ENCODE measurements at places on chromosomes 6 and 20.

DNA sequence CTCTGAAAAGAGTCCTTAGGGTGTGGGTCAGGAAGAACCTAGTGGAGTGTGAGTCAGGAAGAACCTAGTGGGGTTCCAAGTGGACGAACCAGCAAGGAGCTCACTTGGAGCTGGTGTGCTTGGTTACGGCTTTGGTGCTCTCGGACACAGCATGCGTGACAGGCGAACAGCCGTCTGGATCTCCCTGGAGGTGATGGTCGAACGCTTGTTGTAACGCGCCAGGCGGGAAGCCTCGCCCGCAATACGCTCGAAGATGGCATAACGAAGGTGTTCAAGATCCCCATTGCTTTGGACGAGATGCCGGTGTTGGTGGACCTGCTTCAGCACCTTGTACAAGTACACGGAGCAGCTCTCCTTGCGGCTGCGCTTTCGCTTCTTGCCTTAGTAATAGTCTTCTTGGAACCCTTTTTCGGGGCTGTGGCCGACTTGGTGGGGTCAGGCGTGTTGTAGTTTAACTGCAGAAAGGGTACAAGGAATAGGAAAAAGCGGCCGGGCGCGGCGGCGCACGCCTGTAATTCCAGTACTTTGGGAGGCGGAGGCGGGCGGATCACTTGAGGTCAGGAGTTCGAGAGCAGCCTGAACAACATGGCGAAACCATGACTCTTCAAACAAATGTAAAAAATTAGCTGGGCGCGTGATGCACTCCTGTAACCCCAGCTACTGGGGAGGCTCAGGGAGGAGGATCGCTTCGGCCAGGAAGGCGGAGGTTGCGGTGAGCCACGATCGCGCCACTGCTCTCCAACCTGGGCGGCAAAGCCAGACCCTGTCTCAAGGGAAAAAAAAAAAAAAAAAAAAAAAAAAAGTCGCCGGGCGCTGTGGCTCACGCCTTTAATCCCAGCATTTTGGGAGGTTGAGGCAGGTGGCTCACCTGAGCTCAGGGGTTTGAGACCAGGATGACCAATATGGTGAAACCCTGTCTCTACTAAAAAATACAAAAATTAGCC lies 48.0 kb downstream of the OR2B2 start:
- DNase-seq: no peak
- H3K36me3 ChIP-seq: peaks cover 2% of the 10 kb centered on the region
- H3K4me1 ChIP-seq: peaks cover 28% of the 10 kb centered on the region
- H3K27me3 ChIP-seq: peaks cover 5% of the 10 kb centered on the region

- DNase-seq: no peak
- H3K27me3 ChIP-seq: peaks cover 86% of the 10 kb centered on the region
- peaks cover 15% of the 10 kb centered on the region for H3K36me3 ChIP-seq
- H3K27ac ChIP-seq: no peak overlapping the region
- peaks cover 53% of the 10 kb centered on the region for H3K4me1 ChIP-seq
- H3K4me3 ChIP-seq: peak overlapping the region; percentile 80
Observed at GRCh38 chr6:5998711-5999687, 7.7 kb downstream of the NRN1 start.

- H3K36me3 ChIP-seq: peaks cover 5% of the 10 kb centered on the region
- no peak overlapping the region for H3K4me3 ChIP-seq
- no peak for DNase-seq
- peaks cover 54% of the 10 kb centered on the region for H3K4me1 ChIP-seq
- H3K27ac ChIP-seq: peak overlapping the region; percentile 63
Observed at GRCh38 chr6:15399641-15400470, 154.0 kb downstream of the JARID2 start.

DNA sequence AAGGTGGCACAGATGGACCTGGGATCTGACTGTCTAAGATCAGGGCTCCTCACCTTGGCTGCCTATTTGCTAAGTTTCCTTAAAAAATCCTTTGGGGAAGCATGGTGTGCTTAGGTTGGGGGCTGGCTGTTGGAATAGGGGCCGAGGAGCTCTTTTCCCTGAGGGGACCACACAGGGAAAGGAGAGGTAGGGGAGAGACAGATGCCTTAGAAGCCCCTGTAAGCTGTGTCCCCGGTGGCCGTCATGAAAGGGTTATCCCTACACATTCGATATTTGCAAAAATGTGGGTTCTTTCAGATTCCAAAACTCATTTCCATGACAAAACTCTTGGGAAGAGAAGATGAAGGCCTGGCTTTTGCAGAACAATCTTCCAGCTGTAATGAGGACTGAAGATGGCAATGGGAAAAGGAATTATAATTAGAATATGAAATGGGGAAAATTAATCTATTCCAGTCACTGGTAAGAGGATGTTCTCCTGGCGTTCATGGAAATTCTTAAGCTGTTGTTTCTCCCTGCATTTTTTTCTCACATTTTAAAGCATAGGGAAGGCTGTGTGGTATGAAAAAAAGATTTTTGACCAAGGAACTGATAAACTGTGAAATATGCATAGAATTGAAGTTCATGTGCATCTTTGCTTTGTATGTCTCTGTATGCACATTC lies 53.8 kb downstream of the TOX2 start:
- no peak overlapping the region for H3K27ac ChIP-seq
- DNase-seq: no peak
- H3K4me1 ChIP-seq: peaks cover 22% of the 10 kb centered on the region
- no peaks in the 10 kb centered on the region for H3K36me3 ChIP-seq

GRCh38 chr6:52579006-52579660 lies 2.3 kb upstream of the TRAM2 start:
- no peak overlapping the region for H3K27ac ChIP-seq
- DNase-seq: no peak
- peaks cover 27% of the 10 kb centered on the region for H3K4me1 ChIP-seq
- H3K27me3 ChIP-seq: no peaks in the 10 kb centered on the region
- H3K36me3 ChIP-seq: peaks cover 3% of the 10 kb centered on the region
